ENCODE measurements at places on chromosomes 1 and 21.

DNA sequence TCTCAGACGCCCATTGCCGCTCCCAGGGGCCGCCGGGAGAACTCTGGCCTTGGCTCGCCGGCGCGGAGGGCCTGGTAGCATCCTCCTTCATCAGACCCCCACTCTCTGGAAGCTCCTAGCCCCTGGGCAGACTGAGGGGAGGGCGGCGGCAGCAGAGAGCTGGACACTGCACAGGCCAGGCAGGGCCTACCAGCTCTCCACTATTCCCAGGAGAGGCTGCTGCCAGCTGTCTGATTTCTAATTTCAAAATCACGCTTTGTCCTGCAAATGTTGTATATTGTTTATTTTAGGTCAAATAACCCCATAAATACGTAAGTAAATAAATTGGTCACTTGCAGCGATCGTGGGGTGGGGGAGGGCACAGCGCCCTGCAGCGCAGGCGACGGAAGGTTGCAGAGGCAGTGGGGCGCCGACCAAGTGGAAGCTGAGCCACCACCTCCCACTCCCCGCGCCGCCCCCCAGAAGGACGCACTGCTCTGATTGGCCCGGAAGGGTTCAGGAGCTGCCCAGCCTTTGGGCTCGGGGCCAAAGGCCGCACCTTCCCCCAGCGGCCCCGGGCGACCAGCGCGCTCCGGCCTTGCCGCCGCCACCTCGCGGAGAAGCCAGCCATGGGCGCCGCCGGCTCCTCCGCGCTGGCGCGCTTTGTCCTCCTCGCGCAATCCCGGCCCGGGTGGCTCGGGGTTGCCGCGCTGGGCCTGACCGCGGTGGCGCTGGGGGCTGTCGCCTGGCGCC, at the start of gene MTARC1:
MTARC1 (plus strand) TSS at position 577 of the 732 bp plus-strand sequence; CDS start at position 609, 32 bp downstream.
- H3K36me3 ChIP-seq = no peaks in the 10 kb centered on the region
- H3K4me3 ChIP-seq = no peak within 1 kb of the TSS
- no peak for DNase-seq

DNA sequence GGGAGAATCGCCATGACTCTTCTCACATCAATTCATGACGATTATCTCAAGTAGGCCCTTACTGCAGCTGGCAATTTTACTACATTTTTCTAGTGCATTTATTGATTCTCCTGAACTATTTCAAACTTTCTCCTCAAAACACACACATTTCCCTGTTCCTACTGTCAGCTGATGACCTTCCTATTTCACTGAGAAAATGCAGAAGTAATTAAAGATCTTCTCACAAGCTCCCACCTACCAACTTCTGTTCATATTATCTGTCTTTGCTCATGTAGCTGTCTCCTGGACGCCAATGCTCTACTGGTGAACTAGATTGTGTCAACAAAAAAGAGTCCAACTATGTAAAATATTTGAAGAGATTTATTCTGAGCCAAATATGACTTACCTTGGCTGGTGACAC, 36.4 kb upstream of the FASLG start:
- H3K27ac ChIP-seq = no peak overlapping the region
- no peak overlapping the region for H3K4me3 ChIP-seq
- peaks cover 3% of the 10 kb centered on the region for H3K4me1 ChIP-seq
- H3K36me3 ChIP-seq = peaks cover 14% of the 10 kb centered on the region

DNA sequence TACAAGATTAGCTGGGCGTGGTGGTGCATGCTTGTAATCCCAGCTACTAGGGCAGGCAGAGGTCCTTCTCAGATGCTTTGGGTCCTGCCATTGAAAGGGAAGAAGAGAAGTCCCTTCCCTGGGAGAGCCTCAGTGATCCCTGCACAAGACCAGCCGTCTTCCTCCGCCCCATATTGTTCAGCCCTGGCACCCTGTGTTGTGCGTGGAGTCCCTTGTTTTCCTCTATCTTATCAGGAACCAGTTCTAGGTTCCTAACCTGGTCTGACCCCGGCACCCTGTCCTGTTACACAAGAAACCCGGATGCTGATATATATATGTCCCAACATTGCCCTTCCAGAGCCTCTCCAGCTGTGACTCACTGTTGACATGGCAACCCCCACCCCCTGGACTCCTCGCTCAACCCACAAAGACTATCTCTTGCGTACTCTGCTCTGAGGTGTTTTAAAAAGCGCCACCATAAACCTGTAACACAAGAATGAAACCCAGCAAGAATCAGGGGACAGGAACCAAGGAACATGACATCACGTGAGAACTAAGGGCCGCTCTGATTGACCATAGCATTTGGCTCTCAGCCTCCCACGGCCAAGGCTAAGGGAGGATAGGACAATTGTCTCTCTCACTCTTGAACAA, 4.8 kb downstream of the MX2 start:
- no peak overlapping the region for H3K27ac ChIP-seq
- H3K4me3 ChIP-seq = no peak overlapping the region
- DNase-seq = peak; percentile 29
- H3K4me1 ChIP-seq = peaks cover 77% of the 10 kb centered on the region

GRCh38 chr1:233045588-233045987, 95.2 kb downstream of the NTPCR start:
- no peak for DNase-seq
- no peaks in the 10 kb centered on the region for H3K4me1 ChIP-seq
- no peaks in the 10 kb centered on the region for H3K27me3 ChIP-seq
- peaks cover 37% of the 10 kb centered on the region for H3K36me3 ChIP-seq
- H3K4me3 ChIP-seq = no peak overlapping the region

DNA sequence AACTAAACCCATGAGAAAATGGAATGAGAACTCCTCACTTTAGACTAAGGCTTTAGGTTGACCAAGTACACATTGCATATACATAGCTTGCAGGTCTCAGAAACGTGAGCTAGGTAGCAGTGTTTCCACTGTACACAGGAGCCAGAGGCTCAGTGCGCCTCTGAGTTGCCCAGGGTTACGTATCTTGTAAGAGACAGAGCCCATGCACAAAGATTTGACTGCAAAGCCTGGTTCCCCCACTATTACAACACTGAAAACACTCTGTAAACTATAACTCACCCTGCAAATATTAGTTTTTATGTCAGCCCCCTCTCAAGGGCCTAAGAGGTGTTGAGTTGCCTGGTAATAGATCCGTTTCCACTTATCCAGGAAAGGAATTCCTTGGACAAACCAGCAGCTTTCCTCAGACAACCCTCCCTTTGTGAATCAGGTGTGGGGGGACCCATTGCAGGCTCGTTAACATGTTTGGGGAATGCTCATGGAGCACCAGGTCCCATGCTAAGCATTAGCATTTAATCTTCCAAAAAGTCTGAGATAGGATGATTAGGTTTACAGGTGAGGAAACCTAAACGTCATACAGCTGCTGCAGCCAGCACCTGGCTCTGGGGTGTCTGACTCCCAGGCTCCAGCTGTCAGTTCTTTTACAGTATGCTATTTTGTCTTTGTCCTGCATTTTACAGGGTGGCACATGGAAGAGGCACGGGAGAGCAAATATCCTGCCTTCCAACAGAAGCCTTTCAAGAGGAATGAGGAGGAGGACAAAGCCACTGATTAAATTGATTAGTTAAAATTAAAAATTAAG, 25.7 kb downstream of the TENT5C start:
- no peak overlapping the region for H3K4me3 ChIP-seq
- H3K36me3 ChIP-seq = no peaks in the 10 kb centered on the region
- H3K27ac ChIP-seq = no peak overlapping the region
- no peak for DNase-seq
- peaks cover 20% of the 10 kb centered on the region for H3K4me1 ChIP-seq

DNA sequence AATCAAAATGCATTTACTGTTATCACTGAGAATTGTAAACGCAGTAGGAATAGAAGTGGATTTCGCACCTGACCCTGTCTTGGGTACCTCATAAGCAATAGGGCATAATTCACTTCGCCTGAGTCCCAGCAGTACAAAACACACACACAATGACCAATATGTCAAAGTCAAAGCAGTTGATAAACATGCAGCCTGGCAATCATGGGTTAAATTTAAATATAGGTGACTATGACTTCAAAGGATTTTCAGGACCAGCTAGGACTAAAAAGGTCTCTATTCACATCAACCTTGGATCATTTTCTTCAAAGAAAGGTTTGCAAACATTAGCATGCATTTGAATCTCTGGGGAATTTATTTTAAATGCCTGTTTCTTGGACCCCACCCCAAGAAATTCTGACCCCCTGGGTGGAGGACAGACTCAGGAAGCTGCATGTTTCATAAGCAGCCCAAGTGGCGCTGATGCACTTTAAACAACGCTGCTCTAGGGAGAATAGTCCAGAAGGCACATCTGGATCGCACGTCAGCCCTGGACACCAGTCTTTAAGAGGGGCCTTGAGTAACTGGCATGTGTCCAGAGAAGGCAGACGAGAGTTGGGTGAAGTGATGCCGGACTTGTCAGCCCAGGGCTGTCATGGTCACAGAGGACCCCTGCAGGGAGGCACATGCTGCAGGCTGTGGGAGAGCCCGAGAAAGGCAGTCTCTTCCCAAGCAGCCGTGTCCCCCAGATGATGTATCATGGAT, 55.7 kb upstream of the EFHD2 start:
- peaks cover 32% of the 10 kb centered on the region for H3K4me1 ChIP-seq
- no peak overlapping the region for H3K4me3 ChIP-seq
- no peaks in the 10 kb centered on the region for H3K36me3 ChIP-seq
- DNase-seq = no peak
- peaks cover 2% of the 10 kb centered on the region for H3K27me3 ChIP-seq

GRCh38 chr1:179550746-179551682, 24.7 kb downstream of the NPHS2 start:
- peaks cover 3% of the 10 kb centered on the region for H3K27me3 ChIP-seq
- no peak overlapping the region for H3K27ac ChIP-seq
- H3K36me3 ChIP-seq = no peaks in the 10 kb centered on the region

DNA sequence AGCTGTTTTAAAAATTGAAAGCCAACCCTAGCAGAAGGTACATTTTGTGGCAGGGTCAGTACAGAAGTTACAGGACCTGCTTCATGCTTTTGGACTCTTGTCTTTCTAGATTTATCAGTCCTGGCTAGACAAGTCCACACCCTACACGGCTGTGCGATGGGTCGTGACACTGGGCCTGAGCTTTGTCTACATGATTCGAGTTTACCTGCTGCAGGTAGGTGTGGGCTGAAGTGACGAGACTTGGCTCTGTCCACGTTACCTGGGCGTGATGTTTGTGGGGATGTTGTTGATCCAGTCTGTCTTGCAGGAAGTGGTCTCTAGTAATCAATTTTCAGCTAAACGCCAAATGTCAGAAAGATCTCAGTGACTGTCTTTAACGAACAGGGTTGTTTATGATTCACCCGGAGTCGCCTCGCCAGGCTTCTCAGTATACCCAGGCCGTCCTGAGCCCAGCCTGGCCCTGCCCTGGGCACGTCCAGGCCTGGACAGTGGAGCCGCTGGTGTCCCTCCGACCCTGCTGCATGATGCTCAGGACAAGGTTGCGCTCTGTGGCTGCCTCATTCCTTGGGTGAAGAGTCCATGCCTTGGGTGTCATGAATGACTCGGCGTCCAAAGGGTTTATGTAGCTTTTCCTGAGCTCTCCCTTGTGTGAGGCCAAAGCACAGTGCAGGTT, 5.5 kb downstream of the RER1 start:
- peaks cover 60% of the 10 kb centered on the region for H3K36me3 ChIP-seq
- peaks cover 44% of the 10 kb centered on the region for H3K4me1 ChIP-seq
- peak overlapping the region; percentile 26 for H3K27ac ChIP-seq
- H3K27me3 ChIP-seq = no peaks in the 10 kb centered on the region
- DNase-seq = no peak

DNA sequence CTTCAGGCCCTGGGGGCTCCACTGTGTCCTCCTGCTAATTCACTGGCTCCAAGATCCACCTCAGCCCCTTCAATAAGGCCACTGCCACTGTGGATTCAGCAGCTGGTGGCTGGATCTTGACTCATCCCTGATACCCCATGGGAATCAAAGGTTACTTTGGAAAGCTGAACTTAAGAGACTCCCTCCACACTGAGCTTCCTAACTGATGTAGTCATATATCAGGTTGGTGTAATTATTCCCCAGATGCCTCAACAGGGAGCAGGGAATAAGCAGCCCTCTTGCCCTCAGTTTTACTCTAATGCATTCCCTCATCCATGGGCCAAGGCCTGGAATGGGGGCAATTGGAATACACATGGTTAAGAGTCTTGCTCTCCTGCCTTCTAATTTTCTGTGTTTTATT, 164.6 kb downstream of the FASLG start:
- peaks cover 24% of the 10 kb centered on the region for H3K4me1 ChIP-seq
- H3K27ac ChIP-seq = no peak overlapping the region
- no peak overlapping the region for H3K4me3 ChIP-seq
- H3K36me3 ChIP-seq = no peaks in the 10 kb centered on the region

DNA sequence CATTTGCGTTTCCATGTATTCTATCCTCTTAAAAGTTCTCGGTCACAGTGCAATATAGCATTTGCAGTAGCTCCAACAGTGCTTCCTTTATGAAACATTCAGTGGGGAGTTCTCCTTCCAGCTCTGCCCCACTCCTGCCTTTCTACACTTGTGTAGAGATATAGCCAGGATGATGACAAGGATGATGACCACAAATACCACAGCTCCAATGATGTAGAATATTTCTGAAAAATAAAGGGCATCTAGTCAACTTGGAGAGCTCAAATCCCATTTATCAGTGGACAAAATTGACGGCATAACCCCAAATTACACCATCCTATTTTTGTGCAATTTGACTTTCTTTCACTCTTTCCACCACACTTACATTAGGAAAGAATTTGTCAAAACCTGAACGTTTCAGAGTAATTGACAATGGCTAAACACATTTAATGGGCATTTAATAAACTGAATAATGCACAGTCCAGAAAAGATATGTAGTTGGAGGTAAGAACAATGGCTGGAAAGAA, 11.1 kb downstream of the F3 start:
- peaks cover 4% of the 10 kb centered on the region for H3K27me3 ChIP-seq
- H3K27ac ChIP-seq = no peak overlapping the region
- H3K4me1 ChIP-seq = no peaks in the 10 kb centered on the region
- H3K36me3 ChIP-seq = no peaks in the 10 kb centered on the region
- H3K4me3 ChIP-seq = no peak overlapping the region
- no peak for DNase-seq

DNA sequence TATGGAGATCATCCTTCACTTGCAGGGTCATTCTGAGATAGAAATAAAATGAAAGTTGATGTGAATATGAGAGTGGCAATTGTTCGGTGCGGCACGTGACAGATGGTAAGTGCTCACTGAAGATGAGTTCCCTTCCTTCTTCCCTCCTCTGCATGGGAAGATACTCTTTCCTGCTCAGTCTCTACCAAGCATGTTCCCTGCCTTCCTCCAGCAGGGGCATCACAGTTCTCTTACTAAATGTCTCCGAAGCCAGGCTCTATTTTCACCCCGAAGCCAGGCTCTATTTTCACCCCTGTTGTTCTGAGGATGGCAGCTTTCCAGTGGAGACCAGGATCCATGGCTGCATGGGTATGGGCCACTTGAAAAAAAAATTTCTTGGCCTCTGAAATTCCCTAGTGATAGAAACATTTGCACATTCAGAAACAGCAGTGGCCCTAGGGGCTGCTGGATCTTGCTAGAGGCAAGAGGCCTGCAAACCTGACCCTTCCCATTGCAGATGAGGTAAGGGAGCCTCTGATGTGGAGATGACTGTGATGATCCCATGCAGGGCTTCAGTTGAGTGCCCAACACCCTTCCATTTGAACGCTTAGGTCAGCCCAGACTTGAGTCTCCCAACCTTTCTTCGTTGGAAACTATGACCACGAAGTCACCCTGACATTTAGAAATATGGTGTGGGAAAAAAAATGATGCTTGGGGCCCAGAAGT, 123.7 kb upstream of the HMGB4 start:
- no peaks in the 10 kb centered on the region for H3K4me1 ChIP-seq
- no peak for DNase-seq
- no peak overlapping the region for H3K27ac ChIP-seq
- H3K27me3 ChIP-seq = peaks cover 7% of the 10 kb centered on the region
- H3K4me3 ChIP-seq = no peak overlapping the region

GRCh38 chr1:157030728-157031127, 14.8 kb downstream of the ARHGEF11 start:
- no peak for DNase-seq
- no peaks in the 10 kb centered on the region for H3K4me1 ChIP-seq
- no peak overlapping the region for H3K27ac ChIP-seq
- no peaks in the 10 kb centered on the region for H3K36me3 ChIP-seq
- peaks cover 21% of the 10 kb centered on the region for H3K27me3 ChIP-seq

Measured in activated CD8-positive, alpha-beta T cell treated with anti-CD3 and anti-CD28 coated beads for 36 hours (primary cell).